NCI-H1436 (cell line): ENCODE measurements at places on chromosomes 6 and 20.

DNA sequence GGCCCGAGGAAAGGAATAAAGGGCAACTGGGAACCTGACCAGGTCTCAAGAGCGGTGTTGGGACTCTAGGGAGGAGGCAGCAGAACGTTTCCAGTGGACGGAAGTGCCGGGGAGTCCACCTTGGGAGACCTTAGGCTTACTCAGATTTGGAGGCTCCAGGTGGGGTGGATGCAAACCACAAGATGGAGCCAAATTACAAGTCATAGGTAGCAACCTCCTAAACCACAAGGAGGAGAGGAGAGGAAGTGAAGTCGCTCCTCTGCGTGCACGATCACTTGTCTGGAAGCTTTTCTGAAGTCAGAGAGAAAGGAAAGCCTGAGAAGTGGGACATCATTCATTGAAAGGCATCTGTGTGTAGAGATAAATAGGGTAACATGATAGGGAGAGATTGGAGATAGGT is 9.3 kb downstream of the HLA-DOA start:
- DNase-seq = peak; percentile 13

DNA sequence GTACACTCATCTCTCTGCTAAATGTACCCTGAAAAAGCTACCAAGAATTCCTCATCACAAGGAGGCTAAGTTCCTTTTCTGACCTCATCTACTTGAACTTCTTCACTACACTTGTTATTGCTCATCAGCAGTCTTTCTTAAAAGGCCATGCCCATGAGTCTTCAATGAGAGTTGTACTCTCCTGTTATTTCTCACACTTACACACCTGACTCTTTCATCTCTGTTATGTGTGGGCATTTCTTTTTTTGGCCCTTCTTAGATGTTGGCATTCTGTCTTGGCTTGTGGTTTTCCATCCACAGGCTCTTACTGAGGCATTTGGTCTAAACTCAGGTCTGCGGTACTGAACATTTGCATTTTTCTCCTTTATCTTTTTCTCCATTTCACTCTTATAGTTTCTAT is 10.7 kb upstream of the SLC17A1 start:
- DNase-seq = no peak

GRCh38 chr20:32971703-32972161 is 32.5 kb downstream of the SUN5 start:
- no peak for DNase-seq

DNA sequence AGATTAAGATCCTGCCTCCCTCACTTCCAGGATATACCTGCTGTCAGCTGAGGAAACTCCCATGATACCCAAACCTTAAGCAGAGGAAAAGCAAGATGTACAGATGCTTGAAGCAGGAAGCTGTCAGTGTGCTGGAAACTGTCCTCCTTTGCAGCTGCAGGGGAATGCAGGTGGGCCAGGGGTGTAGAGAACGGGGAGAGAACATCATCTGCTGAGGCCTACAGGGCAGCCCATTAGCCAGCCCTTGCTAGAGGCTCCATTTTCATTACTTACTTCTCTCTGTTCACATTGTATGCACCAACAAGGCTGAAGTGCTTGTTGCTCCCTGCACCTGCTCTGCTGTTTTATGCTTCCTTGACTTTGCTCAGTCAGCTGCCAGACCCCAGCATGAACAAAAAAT is 119.1 kb downstream of the PRND start:
- no peak for DNase-seq

DNA sequence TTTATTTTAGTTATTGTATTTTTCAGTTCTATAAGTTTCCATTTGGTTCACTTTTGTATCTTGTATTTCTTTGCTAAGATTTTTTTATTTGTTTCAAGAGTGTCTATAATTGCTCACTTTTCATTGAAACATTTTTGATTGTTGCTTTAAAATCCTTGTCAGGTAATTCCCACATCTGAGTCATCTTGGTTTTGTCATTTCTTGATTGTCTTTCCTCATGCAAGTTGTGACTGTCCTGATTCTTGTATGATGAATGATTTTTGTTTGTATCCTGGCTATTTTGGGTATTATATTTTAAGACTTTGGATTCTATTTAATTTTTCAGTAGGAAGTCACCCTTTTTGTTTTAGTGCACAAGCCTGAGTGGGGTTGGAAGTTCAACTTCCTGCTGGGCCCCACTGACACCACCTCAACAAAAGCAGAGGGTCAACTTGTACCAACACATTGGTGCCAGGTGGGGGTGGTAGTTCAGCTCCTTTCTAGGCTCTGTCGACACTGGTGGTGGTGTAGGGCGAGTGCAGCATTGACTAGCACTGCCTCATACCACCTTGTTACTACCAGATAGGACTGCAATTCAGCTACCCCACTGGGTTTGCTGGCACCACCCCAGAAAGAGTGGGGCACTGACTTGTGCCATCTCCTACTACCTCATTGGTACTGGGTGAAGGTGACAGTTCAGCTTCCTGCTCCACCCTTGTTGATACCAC is 8.8 kb downstream of the RSPH3 start:
- no peak for DNase-seq

- peak; percentile 82 for DNase-seq
These were observed at the start of gene NRM for GRCh38 chr6:30690403-30691207. Gene NRM, minus strand, starts transcription at chr6:30690984. Its CDS starts 10 bp downstream, at chr6:30690974.

DNA sequence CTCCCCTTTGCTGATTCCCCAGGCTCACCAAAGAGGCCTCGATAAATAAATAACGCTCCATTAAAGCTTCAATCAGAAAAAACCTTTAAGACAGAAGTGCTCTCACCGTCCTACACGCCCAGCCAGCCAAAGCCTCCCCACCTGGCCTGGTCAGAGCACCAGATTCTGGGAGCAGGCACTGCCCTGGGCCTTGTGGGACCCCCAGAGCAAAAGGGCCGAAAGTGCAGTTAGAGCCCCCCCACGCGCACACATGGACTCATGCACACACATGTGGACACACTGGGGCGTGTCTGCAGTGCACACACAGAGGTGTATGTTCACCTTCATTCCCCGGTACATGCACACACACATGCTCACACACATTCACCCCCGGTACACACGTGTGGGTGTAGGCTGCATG is 1.9 kb upstream of the NECAB3 start:
- DNase-seq = no peak

- no peak for DNase-seq
These were observed 42.0 kb upstream of the KIF16B start for GRCh38 chr20:16615199-16615598.

DNA sequence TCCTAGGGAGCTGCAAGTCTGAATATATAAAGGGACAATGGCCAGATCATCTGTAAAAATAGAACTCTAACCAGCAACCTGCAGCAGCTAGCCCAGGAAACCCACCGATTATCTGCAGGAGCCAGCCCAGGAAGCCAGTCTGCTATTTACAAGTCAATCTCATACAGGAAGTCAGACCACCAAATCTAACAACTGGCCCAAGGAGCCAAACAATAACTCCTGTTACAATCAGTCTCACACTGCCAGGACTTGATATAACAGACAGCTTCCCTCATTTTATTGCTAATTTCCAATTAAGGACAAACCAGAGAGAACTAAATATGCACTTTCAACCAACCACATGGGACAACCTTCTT is 14.4 kb upstream of the RIN2 start:
- no peak for DNase-seq

DNA sequence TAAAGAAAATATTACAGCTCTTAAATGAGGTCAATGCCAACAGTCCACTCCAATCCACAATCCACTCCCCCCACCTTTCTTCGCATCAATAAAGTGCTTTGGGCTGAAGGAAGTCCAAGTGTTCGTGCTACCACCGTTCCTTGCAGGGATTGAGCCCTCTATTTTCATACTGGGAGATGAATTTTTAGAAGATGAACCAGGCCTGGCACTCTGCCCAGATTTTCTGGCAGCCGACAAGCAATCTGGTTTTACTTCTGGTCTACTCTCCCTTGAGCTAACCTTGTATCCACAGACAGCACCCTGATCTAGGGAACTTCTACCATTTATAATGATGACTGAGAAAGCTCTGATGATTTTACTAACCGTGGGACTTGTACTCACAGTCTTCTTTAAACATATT is 72.3 kb downstream of the BTBD9 start:
- peak; percentile 28 for DNase-seq

- no peak for DNase-seq
These were observed 19.1 kb upstream of the LOC128125822 start for GRCh38 chr6:63553208-63553607.

DNA sequence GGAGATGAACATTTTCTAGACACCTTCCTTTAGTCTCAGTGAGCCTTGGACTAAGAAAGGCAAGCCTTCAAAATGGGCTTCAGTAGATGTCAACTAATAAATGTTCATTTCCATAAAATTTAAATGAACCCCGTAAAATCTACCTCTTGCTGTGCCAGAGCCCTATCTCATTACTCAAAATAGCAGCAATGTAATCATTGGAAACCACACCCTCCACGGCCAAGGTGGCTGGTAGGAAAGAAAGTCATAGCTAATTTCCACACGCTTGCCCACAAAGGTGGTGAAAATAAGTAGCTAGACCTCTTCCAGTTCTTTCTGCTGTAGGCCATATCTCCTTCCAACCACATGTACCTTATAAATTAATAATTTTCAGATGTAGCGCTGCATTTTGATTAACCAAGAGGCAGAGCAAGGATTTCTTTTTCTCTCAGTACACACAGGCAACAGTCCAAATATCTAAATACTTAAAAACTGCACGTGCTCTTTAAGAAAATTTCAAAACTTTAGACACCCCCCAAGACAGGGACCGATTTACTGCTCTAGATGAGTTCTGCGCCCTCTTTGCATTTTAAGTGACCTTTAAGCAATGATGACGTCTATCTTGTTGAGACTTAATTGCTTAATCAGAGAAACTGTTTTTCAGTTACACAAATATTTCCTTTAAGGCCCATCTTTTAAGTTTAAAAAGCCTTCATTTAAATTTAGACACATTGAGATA is 290.8 kb downstream of the ZNF217 start:
- no peak for DNase-seq

- no peak for DNase-seq
These were observed 16.8 kb downstream of the RPP40 start for GRCh38 chr6:4986999-4987398.

DNA sequence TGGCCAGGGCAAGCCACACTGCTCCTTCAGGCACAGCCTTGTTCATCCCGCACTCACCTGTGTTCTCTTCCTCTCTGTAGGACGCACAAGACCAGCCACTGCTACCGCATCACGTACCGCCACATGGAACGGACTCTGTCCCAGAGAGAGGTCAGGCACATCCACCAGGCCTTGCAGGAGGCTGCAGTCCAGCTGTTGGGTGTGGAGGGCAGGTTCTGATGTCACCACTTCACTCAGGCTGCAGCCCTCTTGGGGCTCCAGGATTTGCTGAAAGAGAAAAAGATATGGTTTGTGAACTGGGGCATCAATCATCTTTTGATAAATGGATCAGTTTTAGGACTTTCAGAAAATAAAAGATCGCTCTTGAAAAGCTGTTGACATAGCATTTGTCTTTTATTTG is 235.5 kb downstream of the NRN1 start:
- DNase-seq = no peak

DNA sequence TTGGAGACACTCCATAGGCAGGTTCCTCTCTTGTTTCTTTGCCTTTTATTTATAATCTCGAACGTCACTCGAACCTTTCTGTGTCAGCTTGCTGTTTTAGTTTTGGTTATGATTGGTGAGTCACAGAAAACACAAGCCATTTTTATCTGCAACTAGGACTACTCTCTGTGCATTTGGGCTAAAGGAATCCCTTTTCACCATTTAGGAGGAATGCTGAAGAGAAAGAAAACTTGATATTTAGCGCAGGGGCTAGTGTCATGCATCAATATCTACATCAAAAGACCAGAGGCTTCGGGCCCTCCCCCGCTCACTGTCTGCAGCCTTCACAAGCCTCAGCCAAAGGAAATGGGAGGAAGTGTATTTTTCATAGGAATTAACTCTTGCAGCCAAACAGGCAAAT is 507.8 kb upstream of the CITED2 start:
- DNase-seq = no peak

DNA sequence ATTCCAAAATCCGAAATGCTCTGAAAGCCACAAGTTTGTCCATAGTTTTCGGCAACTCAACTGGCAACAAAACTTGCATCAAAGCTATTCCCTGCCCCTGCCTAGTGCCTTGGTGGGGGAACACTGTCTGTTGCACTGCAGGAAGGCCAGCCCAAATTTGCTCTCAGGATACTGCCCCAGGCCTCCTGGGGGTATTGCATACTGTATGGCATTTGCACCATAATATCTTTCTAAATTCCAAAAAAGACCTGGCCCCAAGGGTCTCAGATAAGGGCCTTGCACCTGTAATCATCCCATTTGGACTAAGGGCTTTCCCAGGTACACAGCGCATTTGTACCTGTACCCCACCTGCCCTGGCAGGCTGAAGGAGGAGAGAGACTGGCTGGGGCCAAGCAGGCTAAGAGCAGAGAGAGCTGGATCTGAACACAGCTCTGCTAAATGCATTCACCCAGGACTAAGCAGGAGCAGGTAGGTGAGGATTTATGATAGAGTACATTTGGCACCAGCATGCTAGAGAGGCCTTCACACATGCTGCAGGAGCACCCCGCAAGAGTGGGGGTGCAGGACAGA is 4.0 kb upstream of the GRM4 start:
- no peak for DNase-seq

DNA sequence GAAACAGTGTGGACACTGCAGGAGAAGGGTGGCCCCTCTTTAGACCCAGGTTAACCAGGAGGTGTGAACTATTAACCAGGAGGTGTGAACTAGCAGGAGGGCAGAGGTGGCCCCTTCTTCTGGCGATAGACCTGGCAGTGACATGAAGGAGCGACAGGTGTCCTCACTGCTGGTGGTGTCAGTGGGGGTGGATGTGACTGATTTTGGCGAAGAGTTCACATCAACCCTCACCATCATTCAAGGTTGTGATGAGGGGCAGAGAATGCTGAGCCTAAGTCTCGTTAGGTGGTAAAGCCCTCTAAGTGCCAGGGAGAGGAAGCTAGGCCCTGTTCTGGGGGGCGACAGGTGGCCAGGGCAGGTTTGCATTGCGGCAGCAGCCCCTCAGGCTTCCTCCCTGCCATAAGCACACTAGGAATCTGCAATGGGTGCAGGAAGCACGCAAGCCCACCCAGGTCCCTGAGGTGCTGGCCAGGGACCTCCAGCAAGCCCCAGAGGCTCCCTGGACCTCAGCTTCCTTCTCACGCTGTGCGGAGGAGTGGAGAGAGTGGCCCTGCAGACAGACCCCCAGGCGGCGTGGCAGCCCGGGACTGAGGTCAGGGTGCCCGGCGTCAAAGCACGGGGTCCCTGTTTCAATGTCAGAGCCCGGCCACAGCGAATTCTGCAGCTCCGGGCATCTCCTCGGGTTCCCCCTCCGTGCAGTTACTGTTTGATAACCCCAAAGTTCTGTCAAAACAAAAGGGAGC is 13.7 kb downstream of the NPEPL1 start:
- DNase-seq = no peak

GRCh38 chr6:41258196-41258493 is 28.3 kb downstream of the TREM1 start:
- no peak for DNase-seq

DNA sequence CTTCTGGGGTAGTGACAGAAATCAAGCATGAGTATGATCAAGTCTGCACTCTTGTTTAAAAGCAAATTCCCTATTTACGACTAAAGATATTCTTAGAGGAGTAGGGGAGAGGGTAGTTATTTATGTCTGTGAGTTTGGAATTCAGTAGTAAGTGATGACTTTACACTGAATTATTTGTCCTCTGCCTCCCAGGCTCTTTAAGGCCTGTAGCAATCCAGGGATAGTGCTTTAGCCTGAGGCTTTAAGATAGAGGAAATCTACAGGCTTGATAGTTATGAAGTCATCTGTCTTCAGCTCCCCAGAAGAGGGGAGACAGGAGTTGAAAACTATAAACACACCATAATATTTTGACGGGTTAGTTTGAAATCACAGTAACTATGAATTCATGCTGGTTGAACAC is 664.5 kb downstream of the EPM2A start:
- DNase-seq = no peak
